ENCODE measurements at places on chromosomes 13 and 19. TPM values are rescaled to one million over a fixed set of nuclear protein-coding genes. Genes with fewer than 3 reads are reported as not detected.

The PINLYP gene
- total RNA-seq, result not detected

The ZNF729 gene
- not detected for total RNA-seq

The PEX11G gene
- total RNA-seq, result 1.8 TPM

The ZNF560 gene
- total RNA-seq, result not detected

The LRP3 gene
- total RNA-seq, result not detected

The FZR1 gene
- total RNA-seq, result 41.6 TPM

The NLRP9 gene
- not detected for total RNA-seq

The TUBA3C gene
- not detected for total RNA-seq

The ATP4A gene
- 0.40 TPM for total RNA-seq

The ELSPBP1 gene
- not detected for total RNA-seq

The ICAM4 gene
- total RNA-seq, result not detected

The TMEM255B gene
- 1.4 TPM for total RNA-seq

The CNFN gene
- total RNA-seq, result not detected

The OR7D2 gene
- total RNA-seq, result not detected

The PDE4C gene
- total RNA-seq, result not detected

The TMEM205 gene
- 103 TPM for total RNA-seq

GRCh38 chr19:42270346-42271044 lies 1.4 kb downstream of the CIC start:
- H3K27me3 ChIP-seq, result no peaks in the 10 kb centered on the region
- no peaks in the 10 kb centered on the region for H3K36me3 ChIP-seq
- peak; percentile 79 for DNase-seq

GRCh38 chr19:47226426-47227351 lies 4.3 kb downstream of the BBC3 start:
- no peaks in the 10 kb centered on the region for H3K36me3 ChIP-seq
- peaks cover 48% of the 10 kb centered on the region for H3K4me1 ChIP-seq
- peak; percentile 81 for DNase-seq
- peak overlapping the region; percentile 64 for H3K4me3 ChIP-seq
- peak overlapping the region; percentile 44 for H3K27ac ChIP-seq

GRCh38 chr13:29465741-29466293 lies 129.7 kb downstream of the SLC7A1 start:
- H3K27me3 ChIP-seq, result no peaks in the 10 kb centered on the region
- no peak overlapping the region for H3K4me3 ChIP-seq
- H3K36me3 ChIP-seq, result no peaks in the 10 kb centered on the region
- peaks cover 4% of the 10 kb centered on the region for H3K4me1 ChIP-seq
- no peak overlapping the region for H3K27ac ChIP-seq

GRCh38 chr13:24232037-24232436 lies 71.5 kb downstream of the SPATA13 start:
- H3K27me3 ChIP-seq, result no peaks in the 10 kb centered on the region
- no peak overlapping the region for H3K27ac ChIP-seq
- H3K4me3 ChIP-seq, result no peak overlapping the region
- DNase-seq, result no peak
- no peaks in the 10 kb centered on the region for H3K4me1 ChIP-seq
- no peaks in the 10 kb centered on the region for H3K36me3 ChIP-seq

- H3K27me3 ChIP-seq, result no peaks in the 10 kb centered on the region
- H3K36me3 ChIP-seq, result no peaks in the 10 kb centered on the region
These were observed 1.3 kb downstream of the ARHGAP45 start for GRCh38 chr19:1068009-1069001.

- H3K4me3 ChIP-seq, result no peak overlapping the region
- H3K27me3 ChIP-seq, result no peaks in the 10 kb centered on the region
- DNase-seq, result no peak
- H3K27ac ChIP-seq, result no peak overlapping the region
These were observed 22.6 kb downstream of the STARD13 start for GRCh38 chr13:33262997-33263396.

GRCh38 chr13:110326263-110326904 lies 19.3 kb downstream of the COL4A2 start:
- H3K27me3 ChIP-seq, result no peaks in the 10 kb centered on the region
- no peak overlapping the region for H3K4me3 ChIP-seq
- no peak overlapping the region for H3K27ac ChIP-seq

- H3K36me3 ChIP-seq, result no peaks in the 10 kb centered on the region
- no peaks in the 10 kb centered on the region for H3K4me1 ChIP-seq
- no peak for DNase-seq
These were observed 560.0 kb upstream of the KLHL1 start for GRCh38 chr13:70668293-70668692.

- DNase-seq, result no peak
- H3K36me3 ChIP-seq, result no peaks in the 10 kb centered on the region
- H3K27me3 ChIP-seq, result no peaks in the 10 kb centered on the region
- H3K4me1 ChIP-seq, result no peaks in the 10 kb centered on the region
These were observed 21.8 kb upstream of the RBM26 start for GRCh38 chr13:79427883-79428282.

- no peaks in the 10 kb centered on the region for H3K36me3 ChIP-seq
- H3K4me1 ChIP-seq, result no peaks in the 10 kb centered on the region
- H3K4me3 ChIP-seq, result no peak overlapping the region
- no peaks in the 10 kb centered on the region for H3K27me3 ChIP-seq
- DNase-seq, result no peak
These were observed 398.9 kb downstream of the IRS2 start for GRCh38 chr13:109387471-109387870.

GRCh38 chr19:16903347-16903746 lies 14.5 kb downstream of the F2RL3 start:
- no peaks in the 10 kb centered on the region for H3K4me1 ChIP-seq
- H3K27me3 ChIP-seq, result no peaks in the 10 kb centered on the region
- H3K36me3 ChIP-seq, result no peaks in the 10 kb centered on the region
- no peak overlapping the region for H3K27ac ChIP-seq
- no peak overlapping the region for H3K4me3 ChIP-seq
- no peak for DNase-seq

GRCh38 chr19:14818588-14818987 lies 16.4 kb downstream of the OR7A5 start:
- H3K4me3 ChIP-seq, result no peak overlapping the region
- no peak for DNase-seq
- no peaks in the 10 kb centered on the region for H3K4me1 ChIP-seq

- H3K4me1 ChIP-seq, result no peaks in the 10 kb centered on the region
- DNase-seq, result no peak
- no peak overlapping the region for H3K27ac ChIP-seq
- H3K4me3 ChIP-seq, result no peak overlapping the region
- no peaks in the 10 kb centered on the region for H3K36me3 ChIP-seq
- no peaks in the 10 kb centered on the region for H3K27me3 ChIP-seq
These were observed 46.5 kb upstream of the RAP2A start for GRCh38 chr13:97387485-97387839.

DNA sequence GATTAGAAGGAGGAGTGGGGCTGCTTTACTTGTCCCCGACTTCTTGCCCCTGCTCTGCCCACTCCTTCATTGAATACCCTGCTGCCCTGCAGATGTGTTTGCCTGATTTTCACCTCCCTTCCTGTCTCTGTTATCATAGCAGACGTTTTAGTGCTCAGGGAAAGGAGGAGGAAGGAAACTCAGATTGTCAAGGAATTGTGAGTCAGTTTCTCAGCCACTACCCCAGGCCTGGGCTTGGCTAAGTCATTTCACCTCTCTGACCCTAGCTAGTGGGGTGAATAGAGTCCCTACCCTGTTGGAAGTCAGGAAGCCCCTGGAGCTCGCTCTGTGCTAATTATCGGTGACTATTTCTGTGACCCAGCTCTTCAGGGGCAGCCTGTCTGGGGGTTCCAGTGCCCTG lies 3.9 kb downstream of the BCKDHA start:
- DNase-seq, result no peak
- H3K4me1 ChIP-seq, result peaks cover 12% of the 10 kb centered on the region
- H3K36me3 ChIP-seq, result no peaks in the 10 kb centered on the region

DNA sequence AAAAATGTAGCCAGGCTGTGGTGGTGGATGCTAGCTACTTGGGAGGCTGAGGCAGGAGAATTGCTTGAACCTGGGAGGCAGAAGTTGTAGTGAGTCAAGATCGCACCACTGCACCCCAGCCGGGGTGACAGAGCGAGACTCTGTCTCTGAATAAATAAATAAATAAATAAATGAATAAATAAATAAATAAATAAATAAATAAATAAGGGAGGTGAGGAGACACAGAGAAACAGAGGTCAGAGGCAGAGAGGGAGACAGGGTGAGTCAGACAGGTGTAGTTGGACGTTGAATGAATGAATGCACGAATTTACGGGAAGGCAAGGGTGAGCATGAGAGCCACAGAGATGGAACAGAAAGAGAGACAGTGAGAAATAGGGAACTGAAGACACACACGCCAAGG lies 3.1 kb downstream of the RAB4B start:
- no peak overlapping the region for H3K4me3 ChIP-seq
- no peak for DNase-seq

DNA sequence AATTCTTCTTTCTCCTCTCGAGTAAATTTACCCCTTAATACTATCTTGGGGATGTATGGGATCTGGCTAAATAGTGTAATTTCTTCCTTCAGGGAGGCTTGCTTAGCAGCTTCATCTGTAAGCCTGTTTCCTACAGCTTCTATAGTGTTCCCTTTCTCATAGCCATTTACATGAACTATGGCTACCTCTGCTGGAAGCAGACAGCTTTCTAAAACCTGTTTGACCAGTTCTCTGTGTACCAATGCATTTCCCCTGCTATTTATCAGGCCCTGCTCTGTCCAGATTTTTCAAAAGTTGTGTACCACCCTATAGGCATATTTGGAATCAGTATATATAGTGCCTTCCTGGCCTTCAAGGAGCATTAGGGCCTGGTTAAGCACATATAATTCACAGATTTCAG lies 113.6 kb upstream of the PCDH9 start:
- no peak overlapping the region for H3K27ac ChIP-seq
- no peak for DNase-seq
- no peak overlapping the region for H3K4me3 ChIP-seq

GRCh38 chr19:21839976-21840375 lies 4.0 kb upstream of the ZNF43 start:
- H3K36me3 ChIP-seq, result peaks cover 54% of the 10 kb centered on the region
- no peaks in the 10 kb centered on the region for H3K27me3 ChIP-seq
- peaks cover 10% of the 10 kb centered on the region for H3K4me1 ChIP-seq
- no peak for DNase-seq
- no peak overlapping the region for H3K27ac ChIP-seq

GRCh38 chr13:53052675-53053074 lies 24.1 kb downstream of the OLFM4 start:
- no peaks in the 10 kb centered on the region for H3K4me1 ChIP-seq
- H3K36me3 ChIP-seq, result no peaks in the 10 kb centered on the region
- no peaks in the 10 kb centered on the region for H3K27me3 ChIP-seq
- no peak overlapping the region for H3K27ac ChIP-seq
- DNase-seq, result no peak

DNA sequence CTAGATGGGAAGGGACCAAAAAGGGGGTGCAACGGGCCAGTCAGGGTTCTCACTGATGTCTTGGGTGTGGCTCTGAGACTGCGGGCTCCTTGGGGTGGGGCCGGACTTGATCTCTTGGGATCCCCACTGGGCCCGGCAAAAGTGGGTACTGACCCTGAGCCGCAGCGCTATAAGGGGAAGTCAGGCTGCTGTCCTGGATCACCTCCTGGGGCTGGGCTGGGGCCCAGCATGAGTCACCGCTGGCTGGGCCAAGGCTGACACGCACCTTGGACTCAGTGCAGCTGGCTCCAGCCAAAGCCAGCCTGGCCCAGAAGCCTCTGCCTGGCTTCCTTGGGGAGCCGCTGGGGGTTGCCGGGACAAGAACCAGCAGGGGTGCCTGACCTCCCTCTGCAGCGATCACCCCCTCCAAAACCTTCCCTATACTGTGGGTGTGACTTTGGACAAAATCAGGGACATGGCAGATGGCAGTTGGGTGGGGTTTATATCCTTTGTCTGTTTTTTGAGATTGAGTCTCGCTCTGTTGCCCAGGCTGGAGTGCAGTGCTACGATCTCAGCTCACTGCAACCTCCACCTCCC lies 617 bp upstream of the IQCN start:
- H3K4me3 ChIP-seq, result no peak overlapping the region
- 0 out of 2 replicates have a peak, but pooled peaks cover 3% of the 10 kb centered on the region for H3K36me3 ChIP-seq
- no peak overlapping the region for H3K27ac ChIP-seq
- no peak for DNase-seq

- H3K4me3 ChIP-seq, result no peak overlapping the region
- H3K36me3 ChIP-seq, result peaks cover 24% of the 10 kb centered on the region
- H3K27ac ChIP-seq, result no peak overlapping the region
- no peak for DNase-seq
These were observed 15.2 kb downstream of the EPN1 start for GRCh38 chr19:55690109-55690768.

- no peaks in the 10 kb centered on the region for H3K4me1 ChIP-seq
- H3K36me3 ChIP-seq, result no peaks in the 10 kb centered on the region
- no peak overlapping the region for H3K4me3 ChIP-seq
- no peak for DNase-seq
These were observed 6.4 kb downstream of the LGALS4 start for GRCh38 chr19:38806371-38806770.
